ENCODE measurements at places on chromosomes 7 and 10.

- DNase-seq, result no peak
Observed at GRCh38 chr7:85669225-85669624, 482.4 kb upstream of the SEMA3D start.

GRCh38 chr10:73779539-73780197 is 2.2 kb upstream of the CHCHD1 start:
- DNase-seq, result no peak

- DNase-seq, result no peak
Observed at GRCh38 chr7:36202398-36202797, 49.3 kb downstream of the EEPD1 start.

GRCh38 chr7:54831644-54832095 is 72.7 kb upstream of the SEC61G start:
- no peak for DNase-seq

- no peak for DNase-seq
Observed at GRCh38 chr7:98553666-98554065, 63.4 kb upstream of the NPTX2 start.

All from tibial nerve (tissue), 4 donors.